Urothelium cell line (cell line): ENCODE measurements at places on chromosomes 1 and 21.

GRCh38 chr21:39637197-39637970 lies 24.6 kb downstream of the B3GALT5 start:
- DNase-seq: no peak

DNA sequence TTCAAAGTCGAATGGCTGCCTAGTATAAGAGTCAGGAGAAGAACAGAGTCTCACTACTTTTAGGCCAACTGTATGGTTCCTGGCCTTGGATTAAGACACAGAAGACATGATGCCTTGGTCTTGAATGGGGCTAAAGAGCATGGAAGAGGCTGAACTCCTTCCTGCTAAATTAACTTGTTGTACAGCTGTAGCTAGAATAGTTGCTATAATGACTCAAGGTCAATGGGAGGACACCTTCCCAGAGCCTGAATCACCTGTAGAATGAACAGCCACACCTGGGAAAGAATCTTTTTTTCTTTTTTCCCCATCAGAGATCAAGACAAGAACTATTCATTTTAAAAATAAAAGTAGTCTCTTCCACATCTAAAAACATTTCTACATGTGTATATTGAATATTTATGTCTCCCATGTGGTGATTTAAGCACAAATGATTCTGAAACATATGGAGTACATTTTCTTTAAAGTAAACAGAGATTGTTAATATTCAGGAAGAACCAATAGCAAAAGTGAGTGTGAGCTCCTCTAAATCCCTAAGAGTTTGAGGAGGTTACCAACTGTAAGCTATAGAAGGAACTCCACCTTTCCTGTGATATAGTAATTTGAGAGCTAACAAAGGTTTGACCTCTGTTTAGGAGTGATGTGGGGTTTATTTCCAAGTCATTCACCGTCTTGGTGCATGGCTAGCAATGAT lies 191.3 kb downstream of the TGFB2 start:
- DNase-seq: no peak

DNA sequence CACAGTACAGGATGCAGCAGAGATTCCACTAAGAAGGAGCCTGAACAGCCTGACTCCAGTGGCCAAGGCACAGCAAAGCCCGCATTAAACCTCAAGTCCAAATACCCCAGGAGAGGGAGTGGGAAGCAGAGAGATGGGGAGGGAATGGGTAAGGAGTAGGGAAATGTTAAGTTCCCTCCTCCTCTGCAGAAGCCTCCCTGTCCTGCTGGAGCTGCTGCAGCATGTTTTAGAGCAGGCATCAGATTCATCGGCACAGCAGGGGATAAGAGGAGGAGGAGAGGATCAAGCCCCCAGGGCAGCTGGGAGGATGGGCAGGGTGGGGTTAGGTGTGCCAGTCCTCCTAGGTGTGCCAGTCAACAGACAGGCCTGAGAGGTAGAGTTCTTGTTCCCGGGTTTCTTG lies 709.7 kb downstream of the PTPRU start:
- no peak for DNase-seq

DNA sequence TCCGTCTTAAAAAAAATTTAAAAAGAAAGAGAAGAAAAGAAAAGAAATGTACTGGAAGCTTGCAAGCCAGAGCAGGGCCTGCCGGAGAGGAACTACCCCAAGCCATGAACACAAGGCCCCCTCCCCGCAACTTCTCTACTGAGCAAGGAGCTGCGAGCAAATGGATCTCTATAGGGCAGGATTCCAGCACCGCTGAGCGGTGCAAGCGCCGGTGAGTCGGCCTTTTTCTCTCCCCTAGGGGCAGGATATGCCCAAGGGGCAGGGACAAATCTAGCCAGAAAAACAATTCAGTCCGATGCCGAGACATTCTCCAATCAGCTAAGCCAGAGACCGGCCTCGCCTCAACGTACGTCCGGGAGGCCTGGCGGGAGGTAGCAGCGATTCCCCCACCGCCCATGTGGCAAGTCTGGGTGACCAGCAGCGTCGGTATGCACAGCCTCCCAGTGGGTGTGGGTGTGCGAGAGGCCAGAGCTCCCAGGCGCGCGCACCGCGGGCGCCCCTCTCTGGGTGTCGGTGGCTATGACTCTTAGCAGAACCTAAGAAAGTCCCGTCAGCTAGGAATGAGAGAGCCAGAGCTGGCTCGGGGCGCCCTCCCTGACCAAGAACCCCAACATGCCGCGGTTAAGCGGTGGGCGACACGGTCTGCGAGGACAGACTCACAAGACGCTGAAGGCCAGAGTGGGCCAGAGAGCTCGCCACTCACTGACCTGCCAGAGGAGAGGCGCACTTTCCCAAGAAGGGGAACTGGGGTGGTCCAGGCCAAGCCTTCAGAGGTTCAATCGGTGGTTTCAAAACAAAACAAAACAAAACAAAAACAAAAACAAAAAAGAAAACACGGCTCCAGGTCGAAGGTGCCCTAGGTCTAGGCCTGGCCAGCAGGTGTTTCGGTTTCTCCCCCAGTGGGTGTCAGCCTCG lies 1.9 kb downstream of the CSMD2 start:
- DNase-seq: peak; percentile 90

- DNase-seq: no peak
Measured at GRCh38 chr1:29259802-29260441, 23.6 kb downstream of the PTPRU start.

- no peak for DNase-seq
Measured at GRCh38 chr21:16085421-16085820, 355.6 kb downstream of the USP25 start.

- no peak for DNase-seq
Measured at GRCh38 chr1:27049607-27050006, 37.0 kb upstream of the TENT5B start.

DNA sequence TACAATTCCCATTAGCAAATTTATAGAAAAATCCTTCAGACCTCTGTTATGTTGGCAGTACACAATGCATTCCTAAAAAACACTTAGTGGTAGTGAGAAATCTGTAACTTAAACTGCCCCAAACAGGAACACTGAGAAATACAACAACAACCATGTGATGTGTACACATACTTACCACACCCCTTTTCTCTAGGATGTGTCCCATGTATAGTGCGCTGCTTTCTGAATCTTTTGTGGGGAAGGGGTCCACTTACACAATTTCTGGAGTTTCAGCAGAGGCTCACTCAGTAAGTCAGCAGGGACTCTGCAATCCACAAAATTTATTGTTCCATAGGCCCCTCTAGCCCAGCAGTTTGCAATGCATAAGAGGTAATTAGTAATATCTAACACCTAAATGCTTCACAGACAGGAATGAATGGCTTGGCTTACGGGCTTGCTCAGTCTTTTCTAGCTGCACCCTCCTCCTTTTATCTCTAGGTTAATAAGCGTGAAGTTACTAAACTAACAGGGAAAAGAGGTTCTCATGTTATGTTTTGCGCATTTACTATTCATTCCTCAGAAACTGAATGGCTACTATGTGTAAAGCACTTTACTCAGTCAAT lies 115.2 kb downstream of the TGFBR3 start:
- no peak for DNase-seq
